ENCODE measurements at places on chromosomes 5 and 9.

GRCh38 chr9:37026931-37027581 lies 7.0 kb downstream of the PAX5 start:
- no peak for DNase-seq

DNA sequence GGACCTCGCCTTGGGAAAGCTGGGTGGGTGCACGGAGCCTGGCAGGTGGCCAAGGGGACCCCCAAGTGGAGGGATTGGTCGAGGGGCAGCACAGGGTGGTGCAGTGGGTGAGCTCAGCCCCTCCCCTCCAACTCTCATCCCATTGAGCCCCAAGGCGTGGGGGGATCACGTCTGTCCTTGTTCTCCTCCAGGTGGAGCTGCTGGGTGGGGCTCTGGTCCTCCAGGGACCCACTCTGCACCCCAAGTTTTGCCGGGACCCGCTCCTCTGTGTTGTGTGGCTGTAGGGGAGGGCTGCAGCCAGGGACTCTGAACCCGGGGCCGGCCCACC lies 3.6 kb upstream of the FUT7 start:
- DNase-seq = peak; percentile 62

DNA sequence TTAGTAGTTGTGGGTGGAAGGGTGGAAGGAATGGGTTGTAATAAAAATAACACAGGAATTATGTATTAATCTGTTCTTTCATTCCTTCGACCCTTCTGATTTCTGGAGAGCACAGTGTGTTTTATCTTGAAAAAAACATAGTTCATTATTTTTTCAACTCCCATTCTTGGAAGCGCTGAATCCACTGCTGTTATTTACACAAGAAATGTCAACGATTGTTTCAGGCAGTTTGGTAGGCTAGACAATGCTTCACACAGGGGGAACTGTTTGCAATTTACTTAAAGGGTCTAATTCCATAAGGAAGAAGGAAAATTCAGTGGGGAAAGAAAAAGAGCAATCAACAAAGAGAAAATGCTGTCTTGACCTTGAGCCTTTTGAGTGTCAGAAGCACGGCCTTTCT lies 142.9 kb downstream of the TLE1 start:
- DNase-seq = no peak

DNA sequence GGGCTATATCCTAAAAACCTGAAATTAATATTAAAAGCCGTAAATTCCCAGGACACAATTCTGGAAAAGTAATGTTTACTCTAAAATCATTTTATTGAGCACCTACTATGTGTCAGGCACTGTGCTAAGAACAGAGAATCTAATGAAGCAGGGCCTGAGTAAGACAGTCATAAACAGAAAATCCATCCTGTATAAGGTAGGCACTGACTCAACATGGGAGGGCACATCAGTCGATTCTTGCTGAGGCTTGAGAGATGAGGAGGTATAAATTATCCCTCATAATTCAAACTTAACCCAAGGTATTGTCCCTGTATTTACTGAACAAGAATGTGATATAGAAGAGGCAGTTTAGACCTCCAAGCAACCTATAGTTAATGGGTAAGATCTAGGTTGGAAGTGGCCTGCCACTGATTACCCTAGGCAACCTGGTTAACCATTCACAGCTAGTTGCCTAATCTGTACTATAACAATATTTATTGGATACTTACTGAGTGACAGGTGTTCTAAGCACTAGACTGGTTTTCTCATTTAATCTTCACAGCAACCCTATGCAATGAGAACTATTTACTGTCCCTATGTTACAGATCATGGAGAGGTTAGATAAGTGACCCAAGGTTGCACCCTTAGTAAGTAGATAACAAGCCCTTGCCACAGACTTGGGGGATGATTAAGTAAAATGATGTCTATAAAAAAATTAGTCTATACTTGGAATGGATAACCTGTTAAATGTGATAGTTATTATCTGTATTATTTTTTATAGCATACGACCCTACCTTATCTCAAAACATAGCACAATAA lies 317.7 kb downstream of the PDE4D start:
- no peak for DNase-seq

GRCh38 chr9:89649039-89649691 lies 44.4 kb downstream of the GADD45G start:
- DNase-seq = no peak

GRCh38 chr5:31751610-31752009 lies 112.7 kb downstream of the PDZD2 start:
- DNase-seq = no peak

DNA sequence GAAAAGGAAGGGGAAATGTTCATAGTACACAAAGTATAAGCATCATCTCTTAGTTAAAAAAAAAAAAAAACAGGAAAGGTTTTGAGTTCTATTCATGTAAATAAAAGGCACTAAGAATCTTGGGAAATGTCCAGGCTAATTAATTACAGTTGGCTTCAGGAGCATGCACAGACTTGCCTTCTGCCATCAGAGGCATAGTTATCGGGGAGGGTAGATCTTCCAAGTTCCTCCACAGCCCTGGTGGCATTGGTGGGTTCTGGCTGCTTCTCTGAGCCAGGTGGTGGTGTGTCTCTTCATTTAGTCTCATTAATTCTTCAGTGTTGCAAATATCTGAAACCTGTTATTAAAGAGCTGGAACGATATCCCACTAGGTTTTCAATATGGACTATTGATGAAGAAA lies 85.2 kb downstream of the TMEM252 start:
- DNase-seq = no peak

DNA sequence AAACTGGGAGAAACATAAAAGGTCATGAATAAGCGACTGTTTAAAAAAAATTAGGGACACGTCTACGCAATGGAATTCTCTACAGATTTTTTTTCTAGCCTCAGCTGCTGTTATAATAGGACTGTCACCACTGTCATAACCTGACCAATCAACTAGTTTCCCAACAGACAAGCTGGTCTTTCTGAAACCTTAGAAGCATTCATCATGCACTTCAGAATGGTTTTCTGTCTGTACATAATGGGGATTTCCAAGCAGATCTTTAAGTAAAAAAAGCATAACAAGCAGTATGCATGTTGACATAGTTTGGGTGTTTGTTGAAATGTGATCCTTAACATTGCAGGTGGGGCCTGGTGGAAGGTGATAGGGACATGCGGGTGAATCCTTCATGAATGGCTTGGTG lies 58.3 kb upstream of the SEMA6A start:
- no peak for DNase-seq

DNA sequence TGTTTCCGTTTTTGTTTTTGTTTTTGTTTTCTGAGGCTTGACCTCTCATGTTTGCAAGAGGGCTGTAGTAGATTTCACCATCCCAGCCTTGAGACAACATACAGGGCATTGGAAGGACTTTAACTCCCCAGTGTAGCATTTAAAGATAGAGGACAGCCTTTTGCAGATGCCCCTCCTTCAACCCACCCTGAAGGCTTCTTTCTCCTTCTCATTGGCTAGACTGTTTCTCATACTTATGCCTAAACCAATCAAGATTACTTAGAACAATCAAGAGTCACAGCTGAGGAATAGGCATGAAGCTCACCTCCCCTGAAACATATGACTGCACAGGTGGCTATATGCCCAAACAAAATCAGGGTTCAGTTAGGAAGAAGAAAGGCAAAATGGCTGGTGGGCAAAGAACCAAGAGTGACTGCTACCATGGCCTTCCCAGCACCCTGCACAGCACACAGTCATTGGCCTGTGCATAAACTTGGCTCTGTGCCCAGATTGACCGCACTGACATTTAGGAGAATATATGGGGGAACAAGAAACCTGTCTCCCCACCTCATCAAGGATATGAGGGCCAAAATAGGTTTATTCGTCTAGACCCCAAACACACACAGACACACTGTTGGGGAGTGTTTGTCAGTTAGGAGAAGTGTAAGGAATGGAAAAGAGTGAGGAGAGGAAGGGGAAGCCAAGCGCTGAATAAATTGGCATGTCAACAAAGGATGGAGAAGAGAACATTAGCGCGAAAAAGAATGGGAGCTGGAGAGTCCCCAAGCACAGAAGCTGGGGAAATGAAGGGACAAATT lies 137.3 kb upstream of the RANBP3L start:
- DNase-seq = no peak

- no peak for DNase-seq
Observed at GRCh38 chr9:76605321-76605900, 146.4 kb downstream of the GCNT1 start.

DNA sequence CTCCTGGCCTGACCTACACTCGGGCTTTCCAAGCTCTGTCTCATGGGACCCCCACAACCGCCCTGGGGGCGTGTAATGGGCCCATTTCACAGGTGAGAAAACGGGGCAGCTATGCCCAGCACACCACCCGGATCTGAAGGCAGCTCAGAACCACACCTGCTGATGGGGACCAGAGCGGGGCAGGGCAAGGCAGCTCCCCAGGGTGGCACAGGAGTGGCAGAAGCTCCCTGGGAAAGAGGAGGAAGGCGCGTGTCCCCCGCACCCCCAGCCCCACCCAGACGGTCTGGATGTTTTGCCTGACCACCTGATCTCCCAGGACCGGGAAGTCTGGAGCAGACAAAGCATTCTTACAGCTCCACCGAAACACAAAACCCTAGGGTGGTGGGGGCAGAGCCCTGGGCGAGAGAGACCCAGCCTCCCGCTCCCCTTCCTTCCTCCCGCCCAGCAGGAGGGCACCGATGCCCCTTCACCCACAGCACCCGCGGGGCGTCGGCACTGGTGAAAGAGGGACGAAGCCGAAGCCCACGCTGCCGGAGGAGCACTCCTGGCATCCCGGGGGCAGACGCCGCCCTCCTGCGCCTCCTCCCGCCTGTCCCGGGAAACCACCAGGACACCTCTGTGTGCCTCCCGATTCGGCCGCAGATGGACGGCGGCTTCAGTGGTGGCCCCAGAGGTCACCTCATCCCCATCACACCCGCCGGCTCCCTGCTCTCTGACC lies 14.5 kb downstream of the NOTCH1 start:
- no peak for DNase-seq

DNA sequence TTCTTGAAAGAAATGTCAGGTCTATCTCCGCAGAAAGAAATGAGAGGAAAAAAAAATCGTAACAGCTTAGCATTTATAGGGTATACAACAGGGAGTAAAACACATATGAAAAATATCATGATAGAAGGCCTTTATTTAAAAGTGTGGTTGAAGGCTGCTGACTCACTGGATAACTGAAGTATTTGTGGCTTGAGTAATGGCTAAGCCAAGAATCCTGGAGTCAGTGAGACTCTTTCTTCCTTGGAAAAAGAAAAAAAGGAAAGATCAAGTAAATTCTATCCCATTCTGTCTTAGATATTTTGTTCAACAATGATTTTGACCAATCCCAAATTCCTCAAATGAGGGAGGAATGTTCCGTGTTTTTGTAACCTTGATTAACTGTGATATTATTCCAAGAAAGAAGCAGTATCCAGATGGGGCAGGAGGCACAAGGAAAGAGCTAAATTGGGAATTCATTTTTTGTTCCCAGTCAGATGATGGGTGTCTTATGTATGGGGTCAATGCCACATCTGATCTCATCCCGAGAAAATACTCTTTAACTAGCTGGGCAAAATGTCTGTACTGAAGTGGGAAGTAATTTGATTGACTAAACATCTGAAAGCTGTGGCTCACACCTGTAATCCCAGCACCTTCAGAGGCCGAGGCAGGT lies 64.3 kb upstream of the MYO10 start:
- DNase-seq = no peak

GRCh38 chr5:95471942-95472341 lies 80.8 kb downstream of the FAM81B start:
- no peak for DNase-seq

GRCh38 chr5:146586752-146587151 lies 70.8 kb upstream of the GPR151 start:
- DNase-seq = no peak

DNA sequence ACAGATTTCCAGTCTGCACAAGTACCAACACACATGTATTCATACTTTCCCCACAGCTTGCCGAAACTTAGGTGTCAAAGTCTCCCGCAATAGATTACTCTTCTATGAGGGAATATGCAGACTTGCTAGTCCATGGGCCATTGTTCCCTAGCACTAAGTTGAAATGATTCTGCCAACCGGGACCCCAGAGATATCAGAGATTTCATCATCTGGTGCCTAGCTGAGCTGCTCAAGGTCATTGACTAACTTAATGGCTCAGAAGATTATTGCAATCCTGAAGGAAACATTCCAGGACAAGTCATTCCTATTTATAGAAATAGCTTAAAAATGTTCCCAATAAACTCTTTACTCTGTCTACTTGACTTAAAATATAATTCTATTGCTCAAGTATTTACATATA lies 202.6 kb downstream of the PIK3R1 start:
- DNase-seq = no peak

GRCh38 chr5:145072889-145073288 lies 762.3 kb downstream of the PRELID2 start:
- DNase-seq = no peak
